ENCODE measurements at places on chromosomes 13 and 19.
A peak's percentile ranks its signal among the peaks of the same experiment; 100 is the strongest.

DNA sequence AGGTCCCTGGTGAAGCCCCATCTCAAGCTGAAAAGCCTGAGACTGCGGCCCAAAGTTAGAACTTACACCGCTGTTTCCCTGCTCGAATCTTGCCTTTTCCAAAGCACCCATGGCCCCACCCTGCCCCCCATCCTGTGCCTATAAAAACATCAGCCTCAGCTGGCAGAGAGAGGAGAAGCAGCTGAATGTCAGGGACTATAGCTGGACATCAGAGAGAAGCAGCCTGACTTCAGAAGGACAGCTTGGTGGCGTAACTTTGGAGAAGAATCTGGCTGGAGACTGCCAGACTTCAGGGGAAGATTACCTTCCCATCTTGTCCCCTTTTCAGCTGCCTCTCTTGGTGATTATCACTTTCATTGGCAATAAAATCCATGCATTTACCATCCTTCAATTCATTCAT, 9.3 kb upstream of the RCBTB2 start:
- no peak for DNase-seq

GRCh38 chr13:97522243-97522642, 88.3 kb downstream of the RAP2A start:
- no peak for DNase-seq

- DNase-seq = no peak
Observed at GRCh38 chr19:55015126-55015525, 22.9 kb downstream of the GP6 start.

GRCh38 chr19:9849791-9850190, 14.7 kb downstream of the PIN1 start:
- DNase-seq = no peak

- peak; percentile 82 for DNase-seq
Observed at GRCh38 chr13:40102854-40103253, 447.4 kb downstream of the COG6 start.

DNA sequence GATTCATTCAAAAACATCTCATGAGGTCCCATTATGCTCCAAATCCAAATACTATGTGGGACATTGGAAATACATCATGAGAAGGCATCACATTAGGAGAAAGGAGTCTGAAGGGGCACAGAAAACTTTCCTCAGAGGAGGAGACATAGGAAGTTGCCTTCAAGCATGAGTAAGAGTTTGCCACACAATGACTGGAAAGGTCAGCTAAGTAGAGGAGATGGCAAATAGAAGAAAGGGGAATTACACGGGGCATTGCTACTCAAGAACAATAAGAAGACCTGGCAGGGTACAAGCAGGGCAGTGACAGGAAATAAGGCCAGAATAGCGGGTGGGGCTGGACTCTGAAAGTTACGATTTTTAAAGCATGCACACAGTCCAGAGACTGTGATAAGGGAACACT, 231.6 kb downstream of the SPRY2 start:
- no peak for DNase-seq

GRCh38 chr13:48629277-48629676, 24.5 kb upstream of the CYSLTR2 start:
- no peak for DNase-seq

DNA sequence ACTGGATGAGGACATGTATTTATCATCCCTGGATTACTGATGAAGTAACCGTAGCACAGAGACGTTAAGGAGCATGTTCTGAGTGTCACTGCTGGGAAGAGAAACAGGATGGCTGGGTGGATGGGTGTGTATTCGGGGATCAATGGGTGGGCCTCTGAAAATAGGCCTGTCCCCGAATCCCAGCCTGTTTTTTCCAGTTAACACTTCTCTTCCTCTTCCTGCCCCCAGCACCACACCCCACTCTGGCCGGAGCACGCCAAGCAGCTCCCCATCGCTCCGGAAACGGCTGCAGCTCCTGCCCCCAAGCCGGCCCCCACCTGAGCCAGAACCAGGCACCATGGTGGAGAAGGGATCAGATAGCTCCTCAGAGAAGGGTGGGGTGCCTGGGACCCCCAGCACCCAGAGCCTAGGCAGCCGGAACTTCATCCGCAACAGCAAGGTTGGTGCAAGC, 8.8 kb downstream of the GRAMD1A start:
- DNase-seq = no peak

GRCh38 chr13:111177921-111178320, 62.8 kb downstream of the ARHGEF7 start:
- DNase-seq = no peak

DNA sequence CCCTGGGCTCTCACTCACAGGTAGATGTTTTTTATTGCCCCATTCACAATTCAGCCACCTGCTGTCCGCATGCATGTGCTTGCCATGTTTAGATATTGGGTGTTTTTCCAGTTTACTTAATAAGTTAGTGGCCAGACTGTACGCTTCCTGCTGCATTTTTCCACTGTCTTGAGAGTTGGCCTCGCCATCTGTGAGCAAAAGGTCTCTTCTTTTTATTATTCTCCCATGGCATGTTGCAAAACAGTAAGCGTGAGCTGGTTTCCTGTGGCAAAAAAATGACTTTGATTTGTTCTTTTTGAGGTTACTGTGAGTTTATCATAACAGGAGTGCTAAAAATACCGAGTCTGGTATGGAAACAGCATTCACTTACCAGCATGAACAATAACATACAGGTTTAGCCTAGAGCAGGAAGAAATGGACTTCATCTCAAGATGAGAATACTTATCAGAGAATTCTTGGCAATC, 46.0 kb downstream of the SAE1 start:
- DNase-seq = no peak

DNA sequence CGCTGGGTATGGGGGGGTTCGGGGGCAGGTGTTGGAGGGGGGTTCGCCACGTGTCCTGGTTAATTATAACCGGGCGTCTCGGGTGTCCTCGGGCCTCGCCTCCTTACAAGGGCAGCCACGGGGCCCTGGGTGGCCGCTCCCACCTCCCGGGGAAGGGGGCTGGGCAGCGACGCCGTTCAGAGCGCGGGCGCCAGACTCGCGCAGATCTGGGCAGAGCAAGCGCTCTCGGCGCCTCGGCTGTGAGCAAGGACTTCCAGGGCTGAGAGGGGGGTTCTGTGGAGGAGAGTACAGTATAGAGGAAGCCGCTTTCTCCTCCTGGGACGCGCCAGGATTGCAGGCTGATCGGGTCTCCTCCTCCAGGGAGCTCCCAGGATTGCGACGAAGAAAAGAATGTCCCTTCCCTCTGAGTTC, 1.0 kb upstream of the CKM start:
- no peak for DNase-seq

DNA sequence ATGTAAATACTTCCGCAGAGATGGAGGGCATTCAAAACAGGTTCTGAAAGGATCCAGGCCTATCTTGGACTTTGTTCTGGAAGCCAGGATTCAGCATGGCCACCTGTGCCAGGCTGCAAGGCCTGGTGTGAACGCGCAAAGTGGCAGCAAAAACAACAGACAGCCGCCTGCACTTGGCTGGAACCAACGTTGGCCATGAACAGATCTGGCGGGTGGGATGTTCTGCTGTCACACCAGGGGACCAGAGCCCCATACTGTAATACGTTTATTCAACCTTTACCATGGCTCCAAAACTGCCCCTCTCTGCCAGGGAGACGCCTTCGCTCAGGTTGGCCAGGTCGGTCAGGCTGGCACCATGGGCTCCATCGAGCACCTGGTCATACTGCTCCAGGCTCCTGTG, 69.7 kb downstream of the EPS15L1 start:
- DNase-seq = no peak

DNA sequence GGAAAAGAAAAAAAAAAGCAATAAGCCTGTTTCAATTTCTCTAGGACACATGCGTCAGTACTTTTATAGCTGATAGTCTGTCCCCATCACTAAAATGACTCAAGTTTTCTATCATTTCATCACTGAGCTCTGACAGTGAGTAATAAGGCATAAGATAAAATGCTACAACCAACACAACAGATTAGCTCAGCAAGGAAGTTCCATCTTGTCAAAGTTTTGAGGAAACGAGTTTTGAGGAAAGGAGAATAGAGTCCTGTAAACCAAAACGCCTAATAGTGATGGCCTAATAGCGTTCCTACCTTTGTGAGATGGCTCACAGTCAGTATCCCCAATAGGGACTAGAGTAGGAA, 145.1 kb downstream of the LACC1 start:
- no peak for DNase-seq

- DNase-seq = no peak
Observed at GRCh38 chr19:54448040-54448773, 792 bp upstream of the LENG8 start.

DNA sequence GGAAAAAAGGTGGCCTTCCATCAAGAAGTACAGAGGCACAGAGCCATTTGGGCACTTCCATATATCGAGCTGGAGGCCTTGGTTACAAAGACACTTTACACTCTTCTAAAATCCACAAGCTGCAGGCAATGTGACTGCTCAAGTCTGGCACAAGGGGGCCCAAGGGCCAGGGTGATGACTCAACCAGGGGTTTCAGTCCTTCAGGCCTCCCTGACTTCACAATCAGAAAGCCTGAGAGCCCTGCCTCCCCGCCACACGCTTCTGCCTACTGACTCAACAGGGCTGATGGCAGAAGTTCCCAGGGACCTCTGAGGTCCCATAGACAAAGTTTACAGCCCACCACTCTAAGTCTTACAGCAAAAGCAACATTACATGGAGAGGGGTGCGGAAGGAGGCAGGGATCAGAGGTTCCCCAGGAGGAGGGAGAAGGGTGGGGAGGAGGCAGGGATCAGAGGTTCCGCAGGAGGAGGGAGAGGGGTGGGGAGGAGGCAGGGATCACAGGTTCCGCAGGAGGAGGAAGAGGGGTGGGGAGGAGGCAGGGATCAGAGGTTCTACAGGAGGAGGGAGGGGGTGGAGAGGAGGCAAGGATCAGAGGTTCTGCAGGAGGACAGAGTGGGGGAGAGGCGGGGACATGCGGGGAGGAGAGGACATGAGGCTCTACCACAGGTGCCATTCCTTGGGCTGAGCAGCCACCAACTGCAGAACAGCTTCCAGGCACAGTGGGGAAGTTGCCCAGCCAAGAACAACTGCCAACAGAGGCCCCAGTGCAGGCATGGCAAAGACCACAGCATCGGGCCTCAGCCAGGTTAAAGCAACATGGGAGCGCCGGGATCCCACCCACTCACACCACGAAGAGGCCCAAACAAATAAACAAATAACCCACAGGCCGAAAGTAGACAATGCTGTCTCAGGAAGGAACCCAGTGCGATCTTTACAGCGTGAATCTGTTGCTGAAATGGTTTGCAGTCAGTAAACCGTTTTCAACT, 52.0 kb downstream of the SLC7A1 start:
- DNase-seq = no peak

DNA sequence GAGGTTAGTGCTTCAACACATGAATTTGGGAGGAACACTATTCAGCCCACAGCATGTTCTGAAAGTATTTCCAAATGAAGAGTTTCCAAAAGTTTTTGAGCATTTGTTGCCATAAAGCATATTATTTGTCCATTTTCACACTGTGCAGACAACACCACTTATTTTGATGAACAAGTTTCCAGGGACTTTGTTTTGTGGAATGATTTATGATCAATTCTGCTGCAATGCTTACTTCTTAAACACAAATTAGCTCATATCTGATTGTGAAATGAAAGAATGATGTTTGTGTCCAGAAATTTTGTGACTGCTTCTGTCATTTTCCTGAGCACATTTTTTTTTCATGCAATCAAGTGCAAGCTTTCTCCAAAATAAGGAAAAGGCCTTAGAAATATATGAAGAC, 205.3 kb downstream of the RAP2A start:
- DNase-seq = no peak

- DNase-seq = no peak
Observed at GRCh38 chr13:70253834-70254233, 145.6 kb upstream of the KLHL1 start.

- DNase-seq = no peak
Observed at GRCh38 chr19:50851620-50852019, 3.1 kb upstream of the KLK3 start.

DNA sequence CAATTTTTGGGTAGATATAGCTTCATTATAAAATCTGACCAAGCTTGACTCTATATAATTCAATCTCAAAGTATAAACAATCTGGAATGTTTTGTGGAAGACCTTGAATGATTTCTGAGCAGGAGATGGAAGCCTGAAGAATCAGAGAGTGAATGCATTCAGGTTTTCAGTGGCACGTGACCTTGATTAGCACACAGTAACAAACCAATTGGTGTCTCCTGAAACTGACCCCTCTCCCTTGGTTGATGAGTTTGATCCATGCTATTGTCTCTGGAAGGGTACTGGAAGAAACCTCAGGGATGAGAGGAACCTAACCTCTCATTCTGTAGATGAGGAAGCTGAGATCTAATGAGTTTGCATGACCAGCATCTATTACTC, 39.6 kb downstream of the PCDH8 start:
- no peak for DNase-seq

DNA sequence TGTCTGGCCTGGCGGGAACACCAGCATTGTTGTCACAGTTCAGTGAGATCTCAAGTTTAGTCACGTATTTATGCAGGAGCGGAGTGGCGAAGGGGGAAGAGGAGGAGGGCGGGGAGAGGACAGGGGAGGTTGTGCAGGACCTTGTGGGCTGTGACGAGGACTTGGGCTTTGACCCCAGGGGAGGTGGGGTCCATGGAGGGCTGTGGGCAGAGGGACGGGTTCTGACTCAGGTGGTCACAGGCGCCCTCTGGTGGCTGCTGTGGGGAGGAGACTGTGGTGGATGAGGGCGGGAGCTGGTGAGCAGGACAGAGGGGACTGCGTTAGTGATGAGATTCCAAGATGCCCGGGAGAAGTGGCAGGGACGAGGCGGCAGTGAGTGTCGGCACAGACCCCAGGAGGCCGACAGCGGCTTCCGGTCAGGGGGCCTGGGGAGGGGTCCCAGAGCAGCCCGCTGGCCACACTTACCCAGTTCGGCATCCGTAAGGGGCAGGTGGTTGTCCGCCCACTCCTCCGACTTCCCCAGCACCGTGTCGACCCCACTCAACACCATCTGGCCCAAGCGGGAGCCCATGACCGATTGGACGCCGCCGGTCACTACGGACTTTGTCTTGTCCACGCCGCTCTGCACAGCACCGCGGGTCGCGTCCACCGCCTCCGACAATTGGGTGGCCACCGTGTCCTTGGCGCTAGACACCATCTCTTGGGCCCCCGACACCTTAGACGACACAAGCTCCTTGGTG, 15.7 kb downstream of the PLIN3 start:
- peak; percentile 59 for DNase-seq

DNA sequence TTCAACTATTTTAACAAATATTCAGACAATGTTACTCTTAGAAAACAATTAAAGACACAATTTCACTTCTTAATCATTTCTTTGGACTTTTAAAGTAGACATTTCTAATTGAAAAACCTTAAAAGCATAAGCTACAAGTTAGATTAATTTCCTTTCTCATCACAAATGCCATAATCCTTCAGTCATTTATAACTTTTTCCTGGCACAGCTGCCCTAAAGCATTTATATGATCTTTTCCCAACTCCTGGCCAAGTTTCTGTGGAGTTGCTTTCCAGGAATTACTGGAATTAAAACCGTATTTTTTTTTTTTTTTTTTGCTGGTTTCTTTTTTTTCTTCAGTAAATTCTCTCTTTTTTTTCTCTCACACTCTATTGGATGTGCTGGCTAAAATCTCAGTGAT, 615.9 kb downstream of the TBC1D4 start:
- DNase-seq = no peak

DNA sequence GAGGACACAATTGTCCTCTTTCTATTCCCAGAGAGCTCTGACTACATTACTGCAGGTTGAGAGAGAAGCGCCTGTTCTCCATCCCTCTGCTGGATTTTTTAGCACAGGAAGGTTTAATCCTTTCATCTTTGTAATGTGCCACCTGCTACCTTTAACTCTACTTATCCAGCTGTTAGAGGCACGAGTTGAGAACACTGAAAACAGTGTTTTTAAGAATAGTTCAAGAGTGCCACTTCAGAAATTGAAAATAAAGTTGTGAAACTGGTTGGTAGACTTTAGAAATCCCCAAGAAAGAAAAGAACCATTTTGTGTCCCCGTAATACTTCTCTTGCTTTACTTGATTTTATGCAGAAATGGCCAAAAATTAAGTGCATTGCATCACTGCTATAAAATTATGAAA, 20.6 kb downstream of the FREM2 start:
- DNase-seq = no peak
